NCI-H1436 (cell line): ENCODE measurements at places on chromosomes 12 and 14.

GRCh38 chr12:84043355-84043754 lies 869.2 kb downstream of the SLC6A15 start:
- no peak for DNase-seq

GRCh38 chr12:24045816-24046257 lies 96.4 kb upstream of the SOX5 start:
- no peak for DNase-seq

DNA sequence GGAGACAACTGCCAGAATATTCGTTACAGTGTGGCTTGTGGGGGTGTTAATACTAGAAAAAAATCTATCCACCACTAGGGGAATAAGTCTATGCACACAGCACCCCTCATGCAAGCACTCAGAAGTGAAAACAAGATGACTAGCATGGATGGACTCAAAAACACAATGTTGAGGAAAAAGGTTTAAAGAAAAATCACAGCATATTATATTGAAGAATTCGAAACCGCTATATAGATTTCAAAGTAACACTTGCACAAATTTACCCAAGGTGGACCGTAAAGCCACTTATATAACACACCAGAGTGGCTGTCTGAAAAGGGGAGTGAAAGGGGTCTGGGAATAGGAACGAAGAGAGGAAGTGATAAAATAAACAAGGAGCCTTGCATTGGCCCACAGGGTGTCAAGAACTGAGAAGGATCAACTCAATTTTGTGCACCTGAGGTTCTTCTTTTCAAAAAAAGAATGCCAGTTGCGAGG lies 544 bp downstream of the ABCD4 start:
- DNase-seq: peak; percentile 20

DNA sequence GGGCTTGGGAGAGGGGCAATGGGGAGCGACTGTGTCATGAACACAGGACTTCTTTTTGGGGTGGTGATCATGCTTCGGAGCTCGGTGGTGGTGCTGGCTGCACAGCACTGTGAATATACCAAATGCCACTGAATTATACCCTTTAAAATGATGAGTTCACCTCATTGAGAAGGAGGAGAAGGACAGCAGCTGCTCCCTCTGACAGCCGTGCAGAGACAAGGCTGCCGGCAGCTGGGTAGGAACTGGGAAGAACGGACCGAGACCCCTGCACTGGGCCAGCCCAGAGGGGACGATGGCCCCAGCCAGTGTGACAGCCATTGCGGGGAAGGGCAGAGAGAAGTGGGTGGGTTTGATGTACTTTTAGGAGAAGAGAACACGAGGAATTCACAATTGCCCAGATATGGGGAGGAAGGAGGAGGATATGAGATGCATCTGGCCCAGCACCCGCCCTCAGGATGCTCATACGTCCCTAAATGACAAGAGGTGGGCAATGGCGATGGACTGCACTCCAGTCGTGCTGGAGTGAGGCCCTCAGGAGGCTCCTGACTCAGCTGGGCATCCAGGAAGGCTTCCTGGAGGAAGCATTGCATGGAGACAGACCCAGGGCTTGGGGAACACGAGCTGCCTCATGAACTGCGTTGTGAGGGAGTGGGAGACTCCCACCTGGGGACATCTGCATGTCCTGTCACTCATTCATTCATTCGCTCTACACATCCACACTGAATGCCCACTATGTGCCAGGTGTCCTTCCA lies 64.3 kb upstream of the C14orf180 start:
- DNase-seq: no peak

- DNase-seq: no peak
Measured at GRCh38 chr14:20801726-20802125, 918 bp downstream of the RNASE1 start.

GRCh38 chr14:73909681-73910080 lies 23.0 kb downstream of the ZNF410 start:
- DNase-seq: no peak

- DNase-seq: no peak
Measured at GRCh38 chr12:128178966-128179365, 88.0 kb upstream of the TMEM132C start.

DNA sequence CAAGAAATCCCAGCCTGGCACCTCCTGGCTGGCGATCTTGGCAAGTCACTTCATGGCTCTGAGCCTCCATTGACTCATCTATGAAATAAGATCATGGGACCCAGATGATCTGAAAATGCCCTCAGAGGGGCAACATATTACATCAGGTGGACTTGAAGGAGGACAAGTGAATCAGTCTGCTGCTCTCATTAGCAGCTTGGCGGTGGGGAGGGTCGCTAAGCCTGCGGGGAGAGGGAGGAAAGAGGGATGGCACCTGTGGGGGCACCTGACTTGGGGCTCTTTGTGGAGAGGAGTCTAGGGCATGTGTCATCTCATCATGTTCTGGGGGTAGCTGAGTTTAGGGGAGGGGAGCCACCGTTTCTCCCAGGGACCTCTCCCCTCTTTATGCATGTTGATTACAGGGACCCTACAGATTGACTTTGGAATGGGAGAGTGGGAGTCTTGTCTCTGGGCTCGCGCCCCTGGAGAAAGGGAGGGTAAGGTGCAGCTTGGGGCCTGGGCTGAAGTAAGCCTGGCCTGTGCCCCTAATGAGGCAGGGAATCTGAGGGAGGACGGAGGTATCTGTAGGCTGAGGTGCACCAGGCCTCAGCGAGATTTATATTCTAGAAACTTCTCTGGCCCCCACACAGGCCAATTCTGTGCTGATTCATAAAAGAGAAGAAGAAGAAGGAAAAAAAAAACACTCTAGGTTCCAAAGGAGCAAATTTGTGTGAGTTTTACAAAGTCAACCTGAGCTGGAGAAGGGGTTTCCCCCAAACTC lies 29.3 kb upstream of the BATF start:
- no peak for DNase-seq

- DNase-seq: no peak
Measured at GRCh38 chr14:62956413-62956812, 88.8 kb downstream of the KCNH5 start.

GRCh38 chr12:49568442-49569162 lies 660 bp upstream of the MCRS1 start:
- DNase-seq: no peak

- no peak for DNase-seq
Measured at GRCh38 chr12:14923944-14924343, 14.4 kb downstream of the ERP27 start.

- no peak for DNase-seq
Measured at GRCh38 chr12:125983094-125983783, 918.0 kb downstream of the AACS start.

GRCh38 chr12:127165567-127166392 lies 1101.2 kb upstream of the TMEM132C start:
- DNase-seq: peak; percentile 80

- DNase-seq: no peak
Measured at GRCh38 chr14:99703381-99703780, 19.3 kb downstream of the CYP46A1 start.

- no peak for DNase-seq
Measured at GRCh38 chr14:103891667-103892215, 36.5 kb upstream of the TDRD9 start.

GRCh38 chr12:131025939-131026702 lies 72.4 kb downstream of the ADGRD1 start:
- no peak for DNase-seq

GRCh38 chr14:70317969-70318634 lies 41.4 kb downstream of the COX16 start:
- DNase-seq: peak; percentile 15

- DNase-seq: no peak
Measured at GRCh38 chr12:4261655-4262054, 11.9 kb upstream of the CCND2 start.

GRCh38 chr12:8813572-8814357 lies 8.7 kb upstream of the A2ML1 start:
- DNase-seq: no peak

GRCh38 chr12:14714437-14714836 lies 18.0 kb upstream of the GUCY2C start:
- DNase-seq: peak; percentile 79

DNA sequence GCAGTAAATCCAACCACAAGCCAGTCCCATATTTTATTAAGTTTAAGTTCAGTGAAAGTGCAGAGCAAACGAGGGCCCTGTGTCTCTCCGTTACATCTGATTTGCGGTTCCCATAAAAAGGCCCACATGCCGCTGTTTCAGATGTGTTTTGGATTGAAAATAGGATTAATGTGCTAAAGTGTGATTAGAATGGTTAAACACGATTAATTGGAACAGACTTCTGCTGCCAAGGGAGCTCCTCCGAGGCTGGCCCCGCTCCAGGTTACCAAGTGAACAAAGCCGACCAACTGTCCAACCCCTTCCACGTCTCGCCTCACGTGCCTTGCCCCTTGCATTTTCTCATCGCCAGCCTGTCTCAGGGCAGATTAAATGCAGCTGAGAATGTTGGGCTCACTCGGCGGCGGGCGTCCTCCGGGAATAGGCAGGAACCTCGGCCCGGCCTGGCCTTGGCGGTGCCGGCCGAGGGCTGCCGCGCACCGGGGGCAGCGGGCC lies 166.5 kb upstream of the GSC start:
- DNase-seq: peak; percentile 74

DNA sequence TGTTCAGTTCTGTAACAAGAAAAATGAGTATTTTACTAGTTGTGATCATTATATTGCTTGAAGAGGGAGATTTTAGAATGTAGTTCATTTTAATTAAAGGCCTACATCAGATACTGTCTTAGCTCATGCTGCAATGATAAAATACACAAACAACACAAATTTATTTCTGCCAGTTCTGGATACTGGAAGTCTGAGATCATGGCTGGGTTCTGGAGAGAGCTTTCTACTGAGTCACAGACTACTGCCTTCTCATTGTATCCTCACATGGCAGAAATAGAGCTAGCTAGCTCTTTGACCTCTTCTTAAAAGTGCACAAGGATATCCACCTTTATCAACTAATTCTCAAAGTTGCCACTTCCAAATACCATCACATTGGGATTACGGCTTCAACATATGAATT lies 53.8 kb downstream of the MIS18BP1 start:
- no peak for DNase-seq

DNA sequence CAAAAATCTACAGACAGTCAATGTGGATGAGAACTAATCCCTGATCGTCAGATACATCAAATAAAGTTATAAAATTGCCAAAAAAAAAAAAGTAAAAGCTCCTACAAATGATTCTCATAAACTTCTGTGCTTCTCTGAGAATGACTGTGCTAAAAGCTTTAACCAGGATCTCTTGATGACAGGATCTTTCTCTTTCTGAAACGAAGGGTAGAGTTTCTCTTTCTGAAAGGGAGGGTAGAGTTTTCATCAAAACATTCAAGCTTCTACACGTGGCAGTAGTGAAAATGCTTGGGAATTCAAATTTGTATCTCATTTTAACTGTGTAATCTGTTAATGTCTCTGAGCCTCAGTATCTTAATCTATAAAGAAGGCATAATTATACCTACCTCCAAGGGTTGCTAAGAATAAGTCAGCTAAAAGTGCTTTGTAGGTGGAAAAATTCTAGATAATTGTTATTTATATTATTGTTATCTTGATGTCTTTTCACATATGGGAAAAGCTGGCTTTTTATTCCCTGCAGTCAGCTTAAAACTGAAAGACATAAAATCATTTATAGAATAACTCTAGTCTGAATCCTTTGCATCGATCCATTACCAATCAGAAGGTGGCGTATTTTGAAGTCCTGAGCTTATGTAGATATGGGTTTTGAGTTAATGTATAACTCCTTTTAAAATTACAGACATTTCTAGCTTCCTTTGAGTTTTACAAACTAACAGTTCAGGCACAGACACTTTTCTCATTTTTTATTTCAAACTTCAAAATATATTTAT lies 157.4 kb downstream of the DACT1 start:
- DNase-seq: no peak

GRCh38 chr12:83323866-83324265 lies 637.2 kb downstream of the TMTC2 start:
- DNase-seq: no peak

DNA sequence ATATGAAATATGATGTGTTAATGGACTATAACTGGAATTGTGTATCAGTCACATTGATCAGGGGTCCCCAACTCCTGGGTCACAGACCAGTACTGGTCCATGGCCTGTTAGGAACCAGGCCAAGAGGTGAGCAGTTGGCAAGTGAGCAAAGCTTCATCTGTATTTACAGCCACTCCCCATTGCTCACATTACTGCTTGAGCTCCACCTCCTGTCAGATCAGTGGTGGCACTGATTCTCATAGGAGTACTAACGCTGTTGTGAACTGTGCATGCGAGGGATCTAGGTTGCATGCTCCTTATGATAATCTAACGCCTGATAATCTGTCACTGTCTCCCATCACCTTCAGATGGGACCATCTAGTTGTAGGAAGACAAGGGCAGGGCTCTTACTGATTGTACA lies 72.3 kb downstream of the CDK17 start:
- DNase-seq: no peak

DNA sequence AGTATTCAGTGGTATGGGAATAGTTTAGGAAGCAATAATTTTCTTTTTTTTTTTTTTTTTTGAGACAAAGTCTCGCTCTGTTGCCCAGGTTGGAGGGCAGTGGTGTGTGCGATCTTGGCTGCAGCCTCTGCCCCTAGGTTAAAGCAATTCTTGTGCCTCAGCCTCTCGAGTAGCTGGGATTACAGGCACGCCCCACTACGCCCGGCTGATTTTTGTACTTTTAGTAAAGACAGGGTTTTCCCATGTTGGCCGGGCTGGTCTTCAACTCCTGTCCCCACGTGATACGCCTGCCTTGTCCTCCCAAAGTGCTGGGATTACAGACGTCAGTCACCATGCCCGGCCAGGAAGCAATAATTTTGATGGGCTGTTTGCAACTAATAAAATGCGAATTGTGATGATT lies 62.1 kb downstream of the ATG14 start:
- DNase-seq: no peak

GRCh38 chr12:51531978-51532497 lies 59.0 kb upstream of the SCN8A start:
- peak; percentile 84 for DNase-seq

- no peak for DNase-seq
Measured at GRCh38 chr12:13571035-13571434, 374.5 kb downstream of the EMP1 start.
